ENCODE measurements at places on chromosomes 5 and 9.
A peak's percentile ranks its signal among the peaks of the same experiment; 100 is the strongest.

DNA sequence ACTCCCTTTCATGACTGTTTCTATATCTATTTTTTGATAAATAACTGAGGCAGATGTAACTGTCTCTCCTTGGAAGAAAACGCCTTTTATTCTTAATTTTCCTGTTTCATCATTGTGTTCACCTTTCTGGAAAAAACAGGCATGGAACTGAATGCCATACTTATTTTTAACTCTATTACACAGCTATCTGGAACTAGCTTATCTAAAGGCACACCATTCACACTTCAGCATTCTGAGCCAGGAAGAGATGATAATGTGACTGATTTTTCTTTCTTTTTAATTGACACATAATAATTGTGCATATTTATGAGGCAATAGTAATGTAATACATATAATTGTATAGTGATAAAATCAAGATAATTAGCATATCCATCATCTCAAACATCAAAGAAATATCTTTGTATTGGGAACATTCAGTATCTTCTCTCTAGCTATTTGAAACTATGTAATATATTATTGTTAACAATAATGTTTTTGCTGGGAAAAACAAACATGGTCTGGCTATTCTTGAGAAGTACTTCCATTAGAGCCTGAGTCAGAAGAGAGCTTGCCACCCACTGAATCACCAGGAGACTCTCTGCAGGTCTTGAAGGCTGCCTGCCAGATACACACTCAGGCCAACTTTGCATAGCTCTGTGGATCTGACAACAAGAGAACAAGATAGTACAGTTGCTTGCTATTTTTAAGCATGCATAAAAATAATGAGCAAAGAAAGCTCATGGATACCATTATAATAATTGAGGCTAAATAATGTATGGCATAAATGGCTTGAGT, 501.0 kb upstream of the EDIL3 start:
- DNase-seq = no peak

- DNase-seq = no peak
Measured at GRCh38 chr5:13814301-13814700, 130.2 kb downstream of the DNAH5 start.

- DNase-seq = no peak
Measured at GRCh38 chr9:1598270-1598669, 416.9 kb upstream of the SMARCA2 start.

DNA sequence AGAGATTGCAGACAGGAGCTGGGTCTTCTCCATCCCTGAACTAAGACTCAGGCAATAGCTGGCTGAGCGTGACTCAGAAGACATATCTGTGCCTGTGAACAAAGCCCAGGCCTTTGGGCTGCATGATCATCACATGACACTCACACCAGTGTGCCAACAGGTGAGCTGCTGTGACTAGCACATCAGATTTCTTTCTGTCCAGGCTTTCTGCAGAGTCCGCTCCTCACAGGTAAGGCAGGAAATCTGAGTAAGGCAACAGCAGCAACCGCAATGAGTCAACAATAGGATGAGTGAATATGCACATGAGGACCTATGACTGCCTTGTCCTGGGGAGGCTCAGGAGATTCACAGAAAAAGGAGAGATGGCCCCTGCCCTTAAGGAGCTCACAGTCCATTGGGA, 293.6 kb downstream of the ACTL7B start:
- DNase-seq = no peak

DNA sequence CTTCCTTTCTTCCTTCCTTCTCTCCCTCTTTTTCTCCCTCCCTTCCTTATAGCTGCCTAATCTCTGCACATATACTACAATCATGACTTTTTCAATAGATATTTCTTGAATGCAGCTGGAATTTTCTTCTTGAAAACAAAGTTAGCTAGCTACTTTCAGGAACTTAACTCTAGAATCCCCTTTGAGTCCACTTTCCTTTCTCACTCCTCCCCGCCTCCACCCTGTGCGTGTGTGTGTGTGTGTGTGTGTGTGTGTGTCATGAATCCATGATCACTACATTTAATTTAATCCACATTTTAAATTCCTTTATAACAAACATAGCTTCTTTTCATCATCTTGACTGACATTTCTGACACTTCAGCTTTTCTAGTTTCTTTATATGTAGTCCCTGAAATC, 167.5 kb upstream of the KLF9 start:
- no peak for DNase-seq

DNA sequence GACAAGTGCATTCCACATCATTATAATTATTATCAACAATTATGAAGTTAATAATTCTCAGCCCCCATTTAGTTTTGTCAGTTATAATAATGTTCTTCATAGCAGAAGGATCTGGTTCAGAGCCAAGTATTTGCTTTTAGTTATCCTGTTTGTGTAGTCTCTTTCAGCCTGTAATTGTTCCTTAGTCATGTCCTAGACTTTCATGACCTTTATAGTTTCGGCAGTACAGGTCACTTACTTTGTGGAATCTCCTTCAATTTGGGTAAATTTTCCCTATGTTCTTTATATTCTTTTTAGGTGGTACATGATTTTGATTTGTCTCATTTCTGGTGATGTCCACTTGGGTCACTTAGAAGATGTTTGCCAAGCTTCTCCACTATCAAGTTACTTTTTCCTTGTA, 34.3 kb downstream of the UBE2R2 start:
- DNase-seq = no peak

GRCh38 chr9:98345011-98345410, 89.6 kb upstream of the TBC1D2 start:
- no peak for DNase-seq

DNA sequence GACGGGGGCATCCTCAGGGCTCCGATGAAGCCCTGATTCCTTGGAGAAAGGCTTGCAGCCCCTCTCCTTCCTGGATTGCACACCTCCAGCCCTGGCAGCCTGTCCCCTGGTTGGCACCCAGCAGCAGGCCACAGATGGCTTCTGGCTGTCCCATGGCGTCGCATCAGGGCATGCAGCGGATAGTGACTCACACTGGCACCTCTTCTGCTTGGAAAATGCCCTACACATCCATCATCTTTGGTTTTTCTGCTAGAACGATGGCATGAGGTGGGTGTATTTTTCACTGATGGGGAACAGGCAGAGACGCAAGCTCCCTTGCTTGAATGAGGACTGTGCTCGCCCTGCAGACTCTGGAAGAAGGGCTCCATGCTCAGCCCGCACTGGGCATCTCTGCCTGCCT, 23.2 kb upstream of the IER5L start:
- no peak for DNase-seq

GRCh38 chr9:96071076-96071814, 195.8 kb downstream of the ERCC6L2 start:
- DNase-seq = no peak

GRCh38 chr9:928363-929042, 48.0 kb upstream of the DMRT3 start:
- no peak for DNase-seq

- peak; percentile 64 for DNase-seq
Measured at GRCh38 chr5:134114886-134115805, 665 bp downstream of the TCF7 start.

DNA sequence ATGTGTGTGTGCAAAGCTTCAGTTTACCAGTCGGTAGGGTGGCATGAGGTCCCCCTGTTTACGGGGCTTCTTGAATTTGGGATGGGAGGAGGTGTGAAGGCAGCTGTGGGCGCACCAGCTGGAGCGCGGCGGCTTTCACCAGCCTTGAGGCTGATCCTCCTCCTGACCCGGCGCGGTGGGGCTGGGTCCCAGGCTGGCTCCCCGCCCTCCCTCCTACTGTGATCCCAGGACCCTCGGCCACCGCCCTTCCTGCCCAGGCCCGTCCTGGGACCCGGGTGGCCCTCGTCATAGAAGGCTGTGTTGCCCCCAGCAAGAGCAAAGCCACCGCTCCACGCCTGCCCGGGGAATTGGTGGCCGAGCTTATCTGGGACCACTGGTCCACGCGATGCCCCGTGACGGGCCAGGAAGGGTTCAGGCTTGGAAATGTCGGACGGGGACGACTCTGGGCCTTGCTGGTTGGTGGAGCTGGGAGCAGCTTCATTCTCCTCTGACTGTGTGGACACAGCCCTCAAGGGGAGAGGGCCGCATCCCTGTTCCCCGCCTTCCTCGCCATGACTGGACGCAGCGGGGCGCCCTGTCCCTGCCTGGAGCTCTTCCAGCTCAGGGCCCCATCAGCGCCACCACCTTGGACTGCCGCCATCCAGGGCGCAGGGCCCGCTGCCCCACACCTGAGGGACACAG, 271.1 kb upstream of the IRX1 start:
- no peak for DNase-seq

DNA sequence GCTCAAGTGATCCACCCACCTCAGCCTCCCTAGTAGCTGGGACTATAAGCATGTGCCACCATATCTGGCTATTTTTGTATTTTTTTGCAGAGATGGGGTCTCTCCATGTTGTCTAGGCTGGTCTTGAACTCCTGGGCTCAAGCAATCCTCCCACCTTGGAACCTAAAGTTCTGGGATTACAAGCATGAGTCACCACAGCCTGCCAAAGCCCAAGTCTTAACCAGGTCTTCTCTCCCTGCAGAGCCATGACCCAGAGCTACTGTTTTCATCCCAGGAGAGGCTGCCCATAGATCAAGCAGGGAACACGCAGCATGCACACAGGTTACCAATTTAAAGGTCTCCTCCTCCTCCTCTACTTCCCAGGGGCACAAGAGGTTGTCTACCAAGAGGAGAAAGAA, 29.7 kb downstream of the PCDHGC5 start:
- DNase-seq = no peak

DNA sequence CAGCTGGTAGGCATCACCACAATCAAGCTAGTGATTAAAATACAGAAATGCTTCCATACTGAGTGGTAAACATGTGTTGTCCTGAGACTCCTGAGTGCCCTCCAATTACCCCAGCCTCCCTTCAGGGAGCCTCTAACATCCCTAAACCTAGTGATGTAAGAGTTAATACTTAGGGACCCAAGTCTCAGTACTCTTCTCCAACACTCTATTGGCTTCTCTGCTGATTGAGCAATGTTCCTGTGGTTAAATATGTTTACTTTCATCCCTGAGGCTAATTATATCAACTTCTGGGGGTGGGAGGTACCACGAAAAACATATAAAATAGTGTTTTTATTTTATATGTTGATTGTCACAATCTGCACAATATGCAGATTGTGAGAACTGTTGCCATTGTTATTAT, 5.0 kb downstream of the GRXCR2 start:
- no peak for DNase-seq

GRCh38 chr9:7176561-7176960, 418.8 kb downstream of the KDM4C start:
- no peak for DNase-seq

- no peak for DNase-seq
Measured at GRCh38 chr9:3656224-3656623, 130.4 kb upstream of the RFX3 start.

GRCh38 chr5:63053019-63053638, 474.5 kb downstream of the LRRC70 start:
- DNase-seq = no peak

DNA sequence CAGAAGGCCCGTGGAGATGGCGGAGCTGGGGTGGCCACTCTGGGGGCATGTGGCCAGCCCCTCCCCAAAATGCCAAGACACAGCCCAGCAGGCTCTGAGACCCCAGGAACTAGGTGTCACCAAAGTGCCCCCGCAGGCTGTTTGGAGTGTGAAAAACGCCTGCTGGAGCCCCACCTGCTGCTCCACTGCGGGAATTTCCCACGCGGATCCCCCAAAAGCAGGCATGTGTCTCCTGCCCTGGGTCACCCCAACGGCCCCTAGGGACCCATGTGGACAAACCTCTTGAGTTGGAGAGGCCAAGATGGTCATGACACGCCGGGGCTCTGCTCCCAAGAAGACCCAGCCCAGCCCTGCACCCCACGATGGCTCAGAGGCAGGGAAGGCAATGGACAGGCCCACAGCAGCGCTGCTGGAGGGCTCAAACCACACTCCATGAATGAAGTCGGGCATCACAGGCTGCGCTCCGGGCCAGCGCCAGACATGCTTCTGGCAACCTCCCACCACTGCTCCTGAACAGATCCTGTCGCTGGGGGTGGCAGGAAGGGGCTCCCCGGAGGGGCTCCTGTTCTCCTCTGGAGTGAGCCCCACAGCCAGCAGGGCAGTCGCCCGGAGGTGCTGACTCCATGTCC, 15.3 kb downstream of the NOTCH1 start:
- no peak for DNase-seq

DNA sequence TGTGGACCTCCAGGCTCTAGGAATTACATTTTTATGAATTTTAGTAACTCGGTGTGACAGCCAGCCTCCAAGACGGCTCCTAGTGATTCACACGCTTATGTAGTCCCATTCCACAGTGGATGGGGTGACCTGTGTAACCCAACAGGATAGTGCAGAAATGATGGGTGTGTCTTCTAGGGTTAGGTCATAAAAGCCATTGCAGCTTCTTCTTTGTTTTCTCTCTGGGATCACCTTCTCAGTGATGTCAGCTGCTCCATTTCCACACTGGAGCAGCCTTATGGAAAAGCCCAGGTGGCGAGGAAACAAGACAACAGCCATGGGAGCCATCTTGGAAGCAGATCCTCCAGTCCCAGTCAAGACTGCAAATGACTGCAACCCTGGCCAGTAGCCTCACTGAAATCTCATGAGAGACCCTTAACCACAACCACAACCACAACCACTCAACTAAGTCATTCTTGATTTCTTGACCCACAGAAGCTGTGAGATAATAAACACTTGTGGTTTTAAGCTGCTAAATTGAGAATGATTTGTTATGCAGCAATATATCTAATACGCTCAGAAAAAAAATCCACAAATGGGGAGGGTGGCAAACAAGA, 5.1 kb upstream of the GNPDA1 start:
- DNase-seq = no peak

GRCh38 chr5:143056792-143057579, 286.8 kb downstream of the ARHGAP26 start:
- no peak for DNase-seq

GRCh38 chr5:172710676-172711075, 60.3 kb downstream of the DUSP1 start:
- no peak for DNase-seq

- DNase-seq = peak; percentile 35
Measured at GRCh38 chr9:97615439-97616072, 17.6 kb downstream of the TSTD2 start.

DNA sequence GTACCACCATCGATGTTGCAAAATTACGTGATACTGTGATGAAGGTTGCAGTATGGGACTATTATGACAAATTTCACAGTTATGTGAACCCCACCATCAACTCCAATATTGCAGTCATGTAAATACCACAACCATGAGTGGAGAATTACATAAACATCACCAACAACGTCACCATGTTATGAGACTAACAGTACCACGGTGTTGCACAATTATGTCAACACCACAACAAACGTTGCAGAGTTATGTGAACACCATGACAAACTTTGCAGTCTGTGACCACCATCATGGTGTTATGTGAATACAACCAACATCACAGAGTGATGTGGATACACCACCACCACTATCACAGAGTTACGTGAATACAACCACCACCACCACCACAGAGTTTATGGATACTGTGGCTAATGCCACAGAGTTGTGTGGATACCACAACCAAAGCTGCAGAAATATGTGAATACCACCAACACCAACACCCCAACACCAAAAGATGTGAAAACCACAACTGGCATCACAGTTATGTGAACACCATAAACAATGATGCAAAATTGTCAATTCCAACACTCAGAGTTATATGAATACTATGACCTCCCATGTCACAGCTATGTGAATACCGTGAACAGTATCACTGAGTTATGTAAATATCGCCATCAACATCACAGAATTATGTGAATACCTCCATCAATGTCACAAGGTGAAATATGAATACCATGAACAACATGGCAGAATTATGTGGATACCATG, 62.4 kb downstream of the SHC3 start:
- no peak for DNase-seq

- no peak for DNase-seq
Measured at GRCh38 chr9:134570711-134571325, 70.8 kb upstream of the COL5A1 start.

- no peak for DNase-seq
Measured at GRCh38 chr9:94757158-94757557, 30.7 kb downstream of the AOPEP start.

Measured in effector CD8-positive, alpha-beta T cell (primary cell).